ENCODE measurements at places on chromosomes 5 and 9.

DNA sequence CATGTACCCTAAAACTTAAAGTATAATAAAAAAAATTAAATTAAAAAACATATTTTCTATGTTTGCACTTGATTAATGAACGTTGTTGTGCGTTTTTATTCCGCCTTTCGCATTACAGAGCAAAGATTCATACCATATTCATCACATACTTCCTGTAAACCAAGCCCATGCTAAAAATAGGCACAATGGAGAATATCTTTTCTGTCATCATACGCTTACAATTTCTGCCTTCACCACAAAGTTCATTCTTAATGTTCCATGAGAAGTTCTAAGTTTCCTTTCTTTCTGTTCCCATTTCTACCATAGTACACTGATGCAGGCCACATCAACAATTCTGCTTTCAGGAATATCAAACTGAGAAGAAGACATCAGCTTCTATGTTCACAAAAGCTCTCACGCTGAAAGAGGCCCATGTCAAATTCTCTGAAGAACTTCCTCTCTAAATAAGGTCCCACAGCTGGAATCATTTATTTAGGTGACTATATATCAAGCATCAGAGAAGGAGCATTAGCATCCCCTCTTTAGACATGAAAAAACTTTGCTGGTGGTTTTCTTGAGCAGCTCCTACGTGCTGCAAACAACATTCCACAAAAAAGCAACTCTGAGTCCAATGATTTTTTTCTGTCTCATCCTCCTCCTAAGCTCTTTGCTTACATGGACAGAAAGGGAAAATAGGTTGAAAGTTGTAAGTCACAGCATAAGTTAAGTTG is 456.4 kb downstream of the CDH10 start:
- no peak for DNase-seq

- no peak for DNase-seq
These were observed 392.6 kb upstream of the BRINP1 start for GRCh38 chr9:119761812-119762211.

DNA sequence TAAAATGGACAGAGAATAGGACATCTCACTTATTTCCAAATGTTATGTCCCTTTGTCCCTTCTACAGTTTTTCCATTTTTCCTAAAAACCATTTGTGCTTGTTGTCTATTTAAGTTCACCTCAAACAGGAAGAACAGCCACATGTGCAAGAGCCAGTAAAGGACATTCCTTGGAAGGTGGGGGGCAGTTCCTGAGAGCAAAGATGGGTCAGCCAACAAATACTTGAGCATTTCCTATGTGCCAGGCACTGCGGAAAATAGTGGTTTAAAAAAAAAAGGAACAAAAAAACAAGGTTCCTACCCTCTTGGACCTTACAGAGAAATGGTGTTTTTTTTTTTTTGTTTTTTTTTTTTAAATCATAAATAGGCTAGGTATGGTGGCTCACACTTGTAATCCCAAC is 26.8 kb downstream of the ANP32B start:
- DNase-seq = no peak

- no peak for DNase-seq
These were observed 7.1 kb downstream of the GLIS3 start for GRCh38 chr9:4292781-4293180.

DNA sequence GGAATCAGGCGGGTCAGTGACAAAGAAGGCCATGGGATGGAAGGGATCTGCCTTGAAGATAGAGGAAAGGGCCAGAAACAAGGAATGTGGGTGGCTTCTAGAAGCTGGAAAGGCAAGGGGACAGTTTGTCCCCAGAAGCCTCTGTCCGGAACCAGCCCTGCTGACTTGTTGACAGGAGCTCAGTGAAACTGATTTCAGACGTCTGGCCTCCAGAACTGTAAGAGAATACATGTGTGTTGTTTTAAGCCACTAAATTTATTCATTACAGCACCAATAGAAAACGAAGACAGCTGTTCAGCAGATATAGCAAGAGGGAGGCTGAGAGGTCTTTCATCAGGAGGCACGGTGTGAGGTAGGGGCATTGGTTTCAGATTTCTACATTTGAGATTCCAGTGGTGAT is 422.5 kb downstream of the KDM4C start:
- no peak for DNase-seq

DNA sequence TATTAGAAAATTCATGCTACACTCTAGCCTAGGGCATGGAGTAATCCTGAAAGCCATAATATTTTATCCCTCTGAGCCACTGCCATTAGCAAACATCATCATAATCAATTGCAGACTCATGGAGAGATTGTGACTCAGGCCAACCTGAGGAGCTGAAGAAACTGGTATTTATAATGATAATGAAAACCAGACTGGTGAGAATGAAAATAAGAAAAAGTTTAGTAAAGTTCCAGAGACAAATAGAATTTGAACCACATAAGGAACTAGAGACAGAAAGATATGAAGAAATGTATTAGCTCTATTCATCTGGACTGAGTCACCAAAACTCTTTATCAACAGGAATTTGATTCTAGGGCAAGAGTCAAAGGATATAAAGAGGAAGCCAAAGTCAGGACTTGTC is 158.7 kb downstream of the DRD1 start:
- DNase-seq = no peak

DNA sequence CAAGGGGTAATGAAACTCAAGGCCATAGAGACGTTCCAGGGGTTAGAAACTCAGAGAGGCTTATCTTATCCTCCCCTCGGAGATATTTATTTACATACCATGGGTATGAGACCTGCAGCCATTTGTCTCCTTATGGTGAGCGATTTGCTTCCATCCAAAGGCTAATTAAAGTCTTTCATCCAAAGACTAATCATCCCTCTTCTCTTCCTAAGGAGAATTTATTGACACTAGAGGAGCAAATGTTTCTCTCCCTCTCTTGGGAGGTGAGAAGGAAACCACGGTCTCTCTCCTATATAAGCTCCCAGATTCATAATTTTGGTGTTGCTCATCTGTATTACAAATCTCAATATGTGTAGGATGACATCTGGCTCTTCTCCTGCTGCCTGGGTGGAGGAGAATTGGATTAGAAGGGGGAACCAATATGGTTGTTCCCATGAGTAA is 31.0 kb upstream of the RPS23 start:
- no peak for DNase-seq

DNA sequence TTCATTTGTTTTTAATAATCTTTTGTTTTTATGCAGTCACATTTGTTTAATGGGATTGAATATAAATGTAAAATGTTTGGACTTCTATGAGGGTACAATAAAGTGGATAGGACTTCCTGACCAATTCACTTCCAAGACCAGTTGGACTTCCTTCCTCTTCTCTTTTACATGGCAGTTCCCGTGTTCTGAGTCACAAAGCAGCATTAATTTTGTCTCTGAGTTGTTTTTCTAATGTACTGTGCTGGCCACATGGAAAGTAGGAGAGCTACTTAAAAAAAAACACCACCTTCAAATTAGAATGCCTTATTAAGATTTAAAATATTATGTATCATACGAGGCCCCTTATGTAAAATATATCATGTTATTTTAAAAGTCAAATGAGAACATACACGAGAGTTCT is 87.3 kb downstream of the CCDC171 start:
- DNase-seq = no peak

- DNase-seq = no peak
These were observed 6.1 kb downstream of the C7 start for GRCh38 chr5:40915341-40915926.

- peak; percentile 31 for DNase-seq
These were observed 75.0 kb downstream of the STK10 start for GRCh38 chr5:172113036-172113435.

DNA sequence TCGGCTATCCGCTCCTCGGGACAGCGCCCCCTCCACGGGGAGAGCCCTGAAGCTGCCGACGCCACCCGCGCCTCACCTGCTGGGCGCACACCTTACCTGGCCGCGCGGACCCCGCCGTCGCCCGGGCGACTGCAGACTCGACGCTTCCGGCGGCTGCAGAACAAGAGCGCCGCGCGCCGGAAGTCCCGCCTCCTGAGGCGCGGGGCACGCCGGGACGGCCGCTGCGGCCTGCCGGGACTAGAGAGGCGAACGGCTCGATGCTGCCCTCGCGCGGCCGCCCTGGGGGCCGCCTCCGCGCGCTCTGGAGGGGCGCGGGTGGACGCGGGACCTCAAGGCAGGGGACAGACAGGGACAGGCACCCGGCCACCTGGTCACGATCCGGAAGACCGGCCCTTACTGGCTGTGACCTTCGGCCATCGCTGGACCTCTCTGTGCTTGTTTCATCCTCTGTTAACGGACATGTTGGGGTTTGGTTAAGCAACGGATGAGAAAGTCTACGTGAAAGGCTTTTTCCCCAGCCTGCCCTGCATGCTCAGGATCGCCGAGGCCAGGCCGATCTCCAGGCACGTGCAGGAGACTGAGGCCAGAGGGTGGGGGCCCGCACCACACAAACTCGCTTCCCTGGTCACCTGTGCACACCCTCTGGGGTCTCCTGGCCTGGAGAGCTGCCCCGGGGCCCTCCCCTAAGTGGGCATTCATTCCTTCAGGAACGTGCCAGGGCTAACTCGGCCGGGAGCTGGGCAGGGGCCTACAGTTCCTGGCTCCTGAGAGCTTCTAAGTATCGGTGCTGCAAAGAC is at the start of gene SNAPC4:
Gene SNAPC4, minus strand, starts transcription at position 133 of the 797 bp plus-strand sequence. CDS start 1,742 bp downstream, outside the sequence.
- DNase-seq = peak; percentile 74
